Activated CD8-positive, alpha-beta memory T cell treated with anti-CD3 and anti-CD28 coated beads, Interleukin-2, amount 50 U/mL, for 48 hours (primary cell): ENCODE measurements at places on chromosomes 4 and X.

DNA sequence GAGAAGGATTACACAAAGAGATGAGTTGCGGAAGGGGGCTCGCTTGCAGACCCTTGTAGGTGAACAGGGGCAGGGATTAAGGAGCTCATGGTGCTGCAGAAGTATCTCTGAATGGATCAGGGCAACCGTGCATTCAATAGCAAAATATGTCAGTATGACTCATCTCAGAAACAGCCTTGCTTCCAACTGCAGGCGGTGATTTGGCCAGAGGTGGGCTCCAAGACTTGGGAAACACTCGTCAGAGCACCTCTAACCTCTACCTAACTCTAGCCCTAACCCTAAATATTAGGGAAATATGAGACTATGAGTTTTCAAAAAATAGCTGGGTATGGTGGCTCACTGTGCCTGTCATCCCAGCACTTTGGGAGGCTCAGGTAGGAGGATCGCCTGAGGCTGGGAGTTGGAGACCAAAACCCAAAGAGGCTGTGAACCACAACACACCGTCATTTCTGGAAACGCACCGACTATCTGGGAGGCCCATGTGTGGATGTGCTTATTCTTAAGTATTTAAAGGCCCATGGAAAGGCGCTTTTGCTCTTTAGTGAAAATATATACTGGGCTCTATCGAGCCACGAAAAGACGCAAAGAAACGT is 102.6 kb downstream of the DHRSX start:
- no peak for DNase-seq

GRCh38 chr4:150363721-150364688 is 217.9 kb upstream of the MAB21L2 start:
- DNase-seq: no peak

- DNase-seq: no peak
Measured at GRCh38 chr4:90093526-90093925, 33.7 kb upstream of the CCSER1 start.

GRCh38 chr4:10006231-10006600 is 15.1 kb downstream of the SLC2A9 start:
- no peak for DNase-seq

DNA sequence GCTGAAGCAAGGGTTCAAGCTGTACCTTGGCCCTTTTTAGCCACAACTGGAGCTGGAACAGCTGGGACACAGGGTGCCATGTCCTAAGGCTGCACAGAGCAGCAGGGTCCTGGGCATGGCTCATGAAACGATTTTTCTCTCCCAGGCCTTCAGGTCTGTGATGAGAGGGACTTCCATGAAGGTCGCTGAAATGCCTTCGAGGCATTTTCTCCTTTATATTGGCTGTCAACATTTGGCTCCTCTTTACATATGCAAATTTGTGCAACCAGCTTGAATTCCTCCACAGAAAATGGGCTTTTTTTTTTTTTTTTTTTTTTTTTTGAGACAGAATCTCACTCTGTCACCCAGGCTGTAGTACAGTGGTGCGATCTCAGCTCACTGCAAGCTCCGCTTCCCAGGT is 430.8 kb downstream of the PCDH11X start:
- no peak for DNase-seq
